ENCODE measurements at places on chromosomes 1 and 21.

DNA sequence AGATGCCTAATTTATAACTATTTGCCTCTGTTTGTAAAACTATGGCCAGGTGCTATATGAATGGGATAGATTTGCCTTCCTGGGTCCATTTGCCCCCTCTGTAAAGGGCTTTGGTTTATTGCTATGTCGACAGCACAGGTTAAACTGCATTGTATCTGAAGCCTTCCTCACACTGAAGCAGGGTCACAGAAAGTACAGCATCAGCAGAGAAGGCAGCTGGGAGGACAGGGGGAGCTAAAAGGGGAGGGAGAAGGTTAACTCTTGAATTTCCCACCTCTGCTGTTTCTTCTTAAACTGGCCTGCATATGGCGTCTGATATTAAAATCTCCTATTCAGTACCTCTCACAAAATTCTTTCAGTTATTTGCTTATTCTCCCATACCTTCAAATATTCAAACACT is 297.4 kb downstream of the TM2D1 start:
- DNase-seq, result no peak

DNA sequence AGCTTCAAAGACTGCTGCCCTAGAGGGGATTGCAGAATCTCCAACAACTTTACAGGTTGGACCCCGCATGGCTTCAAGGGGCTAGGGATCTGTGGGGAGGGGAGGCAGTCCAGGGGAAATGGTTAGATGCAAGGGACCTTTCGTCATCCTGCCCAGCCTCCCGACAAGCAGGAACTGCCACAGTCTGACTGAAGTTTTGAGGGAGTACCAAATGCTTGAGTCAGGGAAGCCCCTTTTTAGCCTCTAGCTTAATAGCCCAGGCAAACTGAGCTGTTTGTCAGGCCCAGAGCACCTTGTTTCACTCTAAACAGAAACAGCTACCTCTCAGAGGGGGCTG is 1.1 kb downstream of the TOR3A start:
- no peak for DNase-seq

DNA sequence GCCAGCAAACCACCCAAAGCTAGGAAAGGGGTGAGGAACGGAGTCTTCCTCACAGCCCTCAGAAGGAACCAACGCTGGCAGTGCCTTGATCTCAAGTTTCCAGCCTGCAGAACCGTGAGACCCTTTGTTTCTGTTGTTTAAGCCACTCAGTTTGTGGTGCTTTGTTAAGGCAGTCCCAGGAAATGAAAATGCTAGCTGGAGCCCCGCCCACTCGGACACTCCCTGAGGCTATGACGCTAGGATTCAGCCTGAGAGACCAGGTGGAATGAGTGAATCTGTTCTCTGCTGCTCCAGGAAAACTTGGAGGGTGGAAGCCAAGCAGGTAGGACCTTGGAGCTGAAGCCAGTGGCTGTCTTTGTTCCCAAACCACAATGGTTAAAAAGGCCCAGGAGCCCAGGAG is 196.5 kb upstream of the POU3F1 start:
- no peak for DNase-seq

DNA sequence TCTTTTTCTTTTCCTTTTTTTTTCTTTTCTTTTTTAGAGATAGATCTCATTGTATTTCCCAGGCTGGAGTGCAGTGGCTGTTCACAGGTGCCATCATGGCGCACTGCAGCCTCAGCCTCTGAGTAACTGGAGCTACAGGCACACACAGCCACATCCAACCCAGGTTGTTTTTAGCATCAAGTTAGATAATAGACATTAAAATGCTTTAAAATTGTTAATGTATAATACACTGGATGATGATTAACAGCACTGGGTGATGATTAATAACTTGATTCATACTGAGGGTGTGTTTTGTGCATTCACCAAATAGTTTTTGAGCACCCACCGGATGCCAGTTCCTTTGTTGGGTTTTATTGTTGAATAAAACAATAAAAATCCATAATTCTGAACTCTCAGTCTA is 75.2 kb downstream of the BEND5 start:
- no peak for DNase-seq

GRCh38 chr1:204835737-204836136 is 34.9 kb upstream of the NFASC start:
- DNase-seq, result no peak

GRCh38 chr1:217586586-217586985 is 44.3 kb downstream of the GPATCH2 start:
- DNase-seq, result no peak

- DNase-seq, result no peak
Measured at GRCh38 chr1:110214454-110215404, 4.6 kb downstream of the KCNC4 start.

DNA sequence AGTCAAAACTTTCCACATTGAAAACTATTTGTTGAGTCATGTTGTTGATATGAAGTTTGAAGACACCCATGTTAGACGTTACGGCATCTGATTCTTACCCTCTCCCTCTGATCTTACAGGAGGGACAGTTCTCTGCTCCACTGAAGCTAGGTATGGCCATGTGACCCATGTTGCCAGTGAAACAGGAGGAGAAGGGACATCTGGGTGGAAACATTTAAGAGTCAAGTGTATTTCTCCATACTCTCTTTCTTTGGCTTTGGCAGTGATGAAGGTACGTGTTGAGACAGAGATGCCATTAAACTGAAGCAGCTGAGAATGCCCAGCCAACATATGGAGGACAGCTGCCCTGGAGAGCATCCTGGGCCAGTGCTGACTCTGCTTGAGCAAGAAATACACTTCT is 198.4 kb upstream of the PTGFR start:
- peak; percentile 76 for DNase-seq

GRCh38 chr1:204831186-204831585 is 39.5 kb upstream of the NFASC start:
- DNase-seq, result no peak

- DNase-seq, result no peak
Measured at GRCh38 chr1:216771922-216772321, 48.7 kb upstream of the ESRRG start.

DNA sequence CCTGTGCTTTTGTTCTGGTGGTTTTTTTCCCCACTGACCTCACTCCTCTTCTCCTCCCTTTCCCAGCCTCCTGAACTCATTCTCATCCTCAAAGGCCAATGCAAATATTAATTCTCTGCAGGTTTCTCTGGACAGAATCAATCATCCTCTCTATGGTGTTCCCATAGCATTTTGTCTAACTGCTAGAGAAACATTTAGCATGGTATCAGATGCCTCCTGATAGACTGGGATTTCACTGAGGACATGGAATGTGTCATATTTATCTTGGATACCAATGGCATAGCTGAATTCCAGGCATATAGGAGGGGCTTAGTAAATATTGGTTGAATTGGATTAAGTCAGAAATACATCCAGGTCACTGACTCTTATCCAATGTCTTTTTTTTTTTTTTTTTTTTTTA is 46.1 kb upstream of the SRP9 start:
- DNase-seq, result no peak

DNA sequence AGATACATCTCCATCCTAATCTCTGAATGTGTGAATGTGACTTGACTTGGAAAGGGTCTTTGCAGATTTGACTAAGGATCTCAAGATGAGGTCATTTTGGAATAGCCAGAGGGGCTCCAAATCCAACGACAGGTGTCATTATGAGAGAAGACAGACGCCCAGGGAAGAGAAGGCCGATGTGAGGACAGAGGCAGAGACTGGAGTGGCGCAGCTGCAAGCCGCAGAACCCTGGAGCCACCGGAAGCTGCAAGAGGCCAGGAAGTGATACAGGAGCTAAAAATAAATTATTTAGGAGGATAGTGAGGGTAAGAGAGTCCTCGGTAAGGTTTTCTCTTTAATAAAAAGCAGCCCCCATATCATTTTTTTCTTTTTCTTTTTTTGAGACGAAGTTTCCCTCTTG is 9.7 kb upstream of the AADACL4 start:
- no peak for DNase-seq

DNA sequence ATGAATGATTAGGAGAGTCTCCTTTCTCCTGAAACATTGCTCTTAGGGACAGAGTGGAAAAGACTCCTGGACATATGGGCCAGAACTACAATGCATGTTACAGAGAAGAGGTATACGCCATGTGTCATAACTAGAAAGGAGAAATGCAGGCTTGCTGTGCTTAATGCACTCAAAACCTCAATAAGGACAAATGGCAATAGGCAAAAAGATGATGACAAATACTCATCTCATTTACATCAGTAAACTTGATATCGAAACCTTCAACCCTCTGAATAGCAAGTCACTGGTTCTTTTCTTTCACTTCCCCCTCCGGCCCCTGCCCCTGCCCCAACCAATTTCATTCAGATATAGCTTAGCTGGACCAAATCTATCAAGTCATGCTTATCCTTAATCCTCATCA is 1.9 kb upstream of the GPR88 start:
- no peak for DNase-seq

GRCh38 chr1:212413902-212414327 is 771 bp downstream of the PACC1 start:
- DNase-seq, result no peak

DNA sequence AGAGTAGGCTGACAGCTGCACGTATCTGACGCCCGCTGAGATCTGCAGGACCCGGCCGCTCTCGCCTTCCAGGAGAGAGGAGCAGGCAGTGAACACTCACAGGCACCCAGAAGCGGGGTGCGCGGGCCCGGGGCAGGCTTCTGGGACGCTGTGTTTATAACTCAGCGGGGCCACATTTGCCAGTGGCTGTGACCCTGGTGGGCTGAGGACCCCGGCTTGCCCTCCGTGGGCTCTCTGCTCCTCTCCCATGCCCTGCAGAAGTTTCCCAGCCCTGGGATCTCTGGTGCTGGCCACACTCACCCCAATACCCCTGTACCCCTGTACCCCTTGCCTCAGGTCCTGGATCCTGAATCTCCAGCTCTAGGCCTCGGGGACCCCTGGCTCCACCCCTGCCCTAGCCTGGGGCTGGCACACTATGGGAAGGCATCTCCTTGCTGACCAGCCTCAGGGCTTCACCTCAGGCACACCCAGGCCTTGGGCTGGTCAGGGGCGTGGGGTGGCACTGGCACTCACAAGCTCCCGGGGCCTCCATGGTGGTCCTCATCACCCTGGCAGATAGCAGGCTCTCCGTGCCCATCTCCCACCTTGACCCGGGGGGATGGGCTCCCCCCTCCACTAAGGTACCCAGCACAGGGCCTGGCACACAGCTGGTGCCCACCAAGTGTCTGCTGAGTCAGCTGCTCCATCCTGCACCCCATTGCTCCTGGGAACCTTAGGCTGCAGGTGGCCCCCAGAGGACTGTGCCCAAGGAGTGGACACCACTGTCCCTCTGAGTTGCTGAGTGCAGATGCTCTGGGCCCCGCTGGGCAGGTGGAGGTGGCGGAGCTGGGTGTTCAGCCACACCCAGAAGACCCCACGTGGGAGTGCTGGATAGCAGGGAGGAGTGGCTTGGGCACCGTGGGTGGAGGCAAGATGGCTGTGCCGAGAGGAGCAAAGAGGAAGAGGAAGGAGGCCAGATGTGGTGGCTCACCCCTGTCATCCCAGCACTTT is 32.4 kb downstream of the MORN1 start:
- no peak for DNase-seq

DNA sequence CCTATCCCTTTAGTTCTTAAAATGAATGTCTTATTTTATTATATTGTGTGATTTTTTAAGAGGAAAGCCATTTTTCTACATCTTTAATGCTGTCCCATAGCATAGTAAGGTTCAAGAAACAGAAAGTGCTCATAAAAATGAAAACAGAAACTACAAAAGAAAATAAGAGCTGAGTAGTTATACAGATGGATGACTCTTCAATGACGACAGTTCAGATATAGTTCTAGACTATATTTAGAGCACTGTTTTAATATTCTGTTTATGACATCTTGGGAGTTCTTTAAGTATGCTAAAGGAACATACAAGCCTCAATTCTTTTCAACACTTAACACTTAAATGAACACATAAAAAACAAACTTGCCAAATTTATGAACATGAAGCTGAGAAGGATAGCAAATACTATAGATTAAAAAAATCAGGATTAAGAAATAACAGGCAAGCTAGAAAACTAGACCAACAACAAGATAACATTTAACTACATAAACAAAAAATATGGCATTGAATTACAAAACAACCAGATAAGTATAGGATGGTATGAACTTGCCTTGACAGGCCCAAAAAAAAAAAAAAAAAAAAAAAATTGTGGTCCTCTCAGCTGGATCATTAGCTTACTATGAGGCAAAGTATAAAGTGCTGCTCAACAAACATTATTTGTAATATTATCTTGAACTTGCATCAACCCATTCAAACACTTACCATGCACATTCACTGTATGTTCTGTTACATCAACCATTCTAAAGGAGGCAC is 87.9 kb downstream of the ZZZ3 start:
- DNase-seq, result no peak

GRCh38 chr1:22417466-22417865 is 34.2 kb upstream of the ZBTB40 start:
- DNase-seq, result no peak

- no peak for DNase-seq
Measured at GRCh38 chr1:33030575-33030974, 6.1 kb downstream of the AK2 start.

- DNase-seq, result no peak
Measured at GRCh38 chr1:23719162-23719820, 24.0 kb upstream of the ELOA start.

DNA sequence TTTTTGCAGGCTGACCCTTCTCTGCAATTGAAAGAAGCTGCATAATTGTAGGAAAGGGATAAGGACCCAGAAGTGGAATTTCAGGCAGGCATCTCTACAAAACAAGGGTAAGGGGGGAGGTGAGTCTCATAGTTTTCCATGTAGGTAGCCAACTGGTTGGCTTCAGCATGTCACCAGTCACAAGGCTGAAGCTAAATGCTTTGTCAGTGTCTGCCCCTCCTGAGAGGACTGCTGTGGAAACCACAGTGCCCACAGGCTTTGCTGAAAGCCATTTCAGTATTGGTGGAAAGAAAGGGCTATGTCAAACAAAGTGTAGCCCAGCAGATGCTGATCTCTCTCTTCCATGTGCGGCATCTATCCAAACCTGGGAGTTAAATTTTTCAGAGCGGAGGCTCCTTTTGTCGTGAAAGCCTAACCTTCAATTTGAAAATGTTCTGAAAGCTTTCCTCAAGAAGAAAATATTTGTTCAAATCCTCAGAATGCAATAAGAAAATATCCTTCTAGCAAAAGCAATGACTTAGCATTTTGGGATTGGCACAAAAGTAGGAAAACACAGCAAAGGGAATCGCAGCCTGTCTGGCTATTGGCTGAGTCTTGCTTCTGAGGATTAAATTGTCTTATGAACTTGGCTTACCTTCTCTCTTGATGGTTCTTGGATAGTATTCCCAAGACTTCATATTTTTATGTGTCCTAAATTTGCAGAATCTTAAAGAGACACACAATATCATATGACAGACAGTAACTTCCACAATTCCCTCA is 591.7 kb downstream of the PLPP3 start:
- no peak for DNase-seq

GRCh38 chr1:38892976-38893375 is 11.6 kb upstream of the GJA9 start:
- no peak for DNase-seq

DNA sequence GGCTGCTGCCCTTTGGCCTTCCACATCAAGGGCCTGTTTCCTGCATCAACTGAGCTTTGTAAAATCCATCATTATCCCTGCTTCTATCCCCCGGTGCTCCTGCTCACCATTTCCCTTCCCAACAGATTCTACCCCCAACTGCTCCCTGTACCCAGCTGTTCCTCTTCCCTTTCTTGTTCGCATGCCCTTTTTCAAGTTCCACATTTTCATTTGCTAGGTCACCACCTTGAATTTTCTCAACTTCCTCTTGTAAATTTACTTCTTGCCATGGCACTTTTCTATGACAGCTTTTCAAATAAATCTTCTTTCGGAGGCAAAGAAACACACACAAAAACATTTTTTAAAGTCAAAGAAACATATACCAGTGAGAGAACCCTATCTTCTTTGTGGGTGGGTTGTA is 330.5 kb upstream of the ADGRL2 start:
- DNase-seq, result no peak

- DNase-seq, result peak; percentile 47
Measured at GRCh38 chr1:171803045-171803444, 21.6 kb downstream of the METTL13 start.
